Motor neuron (in vitro differentiated cells): ENCODE measurements at places on chromosomes 7 and 10.

DNA sequence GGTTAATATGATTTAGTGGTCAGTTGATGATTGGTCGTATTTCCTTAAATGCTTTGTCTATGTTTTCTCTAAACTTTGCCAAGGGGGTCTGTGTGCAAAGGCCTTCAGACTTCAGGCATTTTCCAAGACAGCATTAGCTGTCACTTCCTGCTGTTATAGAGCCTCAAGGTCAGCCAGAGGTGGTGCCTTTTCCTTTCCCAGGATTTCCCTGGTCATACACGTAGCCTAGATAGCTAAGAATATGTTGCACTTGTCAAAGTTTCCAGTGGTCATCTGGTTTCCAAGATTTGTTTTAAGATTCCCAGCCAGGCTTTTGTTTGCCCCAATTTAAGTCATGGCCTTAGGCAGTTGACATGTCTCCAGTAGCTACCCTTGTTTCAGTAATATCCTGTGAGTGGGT, 133.2 kb upstream of the IGFBP3 start:
- ATAC-seq = no peak

GRCh38 chr7:37320140-37320847, 128.4 kb downstream of the ELMO1 start:
- ATAC-seq = peak; percentile 53

DNA sequence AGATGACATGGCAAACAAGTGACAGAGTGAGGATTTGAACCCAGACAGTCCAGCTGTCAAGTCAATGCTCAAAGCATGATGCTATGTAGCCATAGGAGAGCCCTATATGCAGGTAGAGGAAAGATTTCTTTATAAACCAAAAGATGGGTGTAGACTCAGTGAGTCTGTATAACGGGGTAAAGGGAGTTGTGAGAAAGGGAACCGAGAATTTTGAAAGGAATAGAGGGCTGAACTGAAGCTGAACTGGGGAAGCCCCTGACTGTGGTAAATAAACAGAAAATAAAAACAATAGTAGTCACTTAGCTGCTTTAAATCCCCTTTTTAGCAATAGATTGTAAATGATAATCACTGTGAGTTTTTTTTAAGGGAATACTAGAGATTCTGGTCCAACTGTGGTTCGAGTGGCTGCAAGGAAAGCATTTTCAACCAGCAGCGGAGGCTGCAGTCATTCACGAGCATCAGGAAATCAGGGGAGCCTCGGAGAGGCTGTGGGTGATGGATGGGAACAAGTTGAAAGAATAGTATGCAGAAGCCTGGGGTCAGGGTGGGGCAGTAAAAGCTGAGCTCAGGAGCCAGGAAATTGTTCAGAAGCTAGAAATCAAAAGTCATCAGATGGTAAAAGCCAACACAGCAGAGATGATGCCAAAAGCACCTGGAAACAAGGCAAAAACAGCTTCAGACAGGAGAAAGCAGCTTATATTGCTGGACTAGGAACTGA, 393.5 kb downstream of the GFRA1 start:
- ATAC-seq = no peak

DNA sequence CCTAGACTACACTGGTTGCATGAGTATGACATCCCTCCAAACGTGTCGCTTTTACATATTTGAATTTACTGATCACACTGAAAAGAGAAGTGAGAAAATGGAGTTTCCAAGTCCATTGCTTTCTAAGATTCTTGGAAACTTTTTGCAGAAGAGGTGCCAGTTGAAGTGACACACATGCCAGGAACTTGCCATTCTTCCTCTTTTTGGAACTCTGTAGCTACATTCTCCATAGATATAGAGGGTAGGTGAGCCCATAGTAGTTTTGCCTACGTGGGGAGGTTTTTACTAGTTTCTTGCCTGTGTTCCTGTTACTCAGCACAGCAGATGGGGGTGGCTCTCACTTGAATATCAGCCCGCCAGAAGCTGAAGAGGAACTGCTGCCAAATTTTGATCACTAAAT, 286.6 kb upstream of the NRP1 start:
- no peak for ATAC-seq

- ATAC-seq = no peak
Measured at GRCh38 chr10:116158036-116158435, 115.0 kb downstream of the GFRA1 start.

DNA sequence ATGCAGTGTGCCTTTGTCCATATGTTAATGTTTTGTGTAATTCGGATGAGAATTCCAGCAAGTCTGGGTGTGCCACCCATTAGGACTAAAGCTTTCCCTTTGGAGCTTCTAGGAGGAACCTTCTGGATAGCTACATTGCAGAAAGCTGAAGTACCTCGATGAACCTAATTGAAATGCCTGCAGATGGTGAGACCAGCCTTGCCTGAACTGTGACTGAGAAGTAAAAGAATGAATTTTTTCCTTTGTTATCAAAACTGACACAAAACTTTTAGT, 31.1 kb upstream of the FBXW4 start:
- peak; percentile 93 for ATAC-seq

GRCh38 chr7:151455690-151456089, 15.7 kb upstream of the CRYGN start:
- ATAC-seq = no peak

GRCh38 chr7:155489862-155490696, 32.1 kb downstream of the EN2 start:
- peak; percentile 72 for ATAC-seq

DNA sequence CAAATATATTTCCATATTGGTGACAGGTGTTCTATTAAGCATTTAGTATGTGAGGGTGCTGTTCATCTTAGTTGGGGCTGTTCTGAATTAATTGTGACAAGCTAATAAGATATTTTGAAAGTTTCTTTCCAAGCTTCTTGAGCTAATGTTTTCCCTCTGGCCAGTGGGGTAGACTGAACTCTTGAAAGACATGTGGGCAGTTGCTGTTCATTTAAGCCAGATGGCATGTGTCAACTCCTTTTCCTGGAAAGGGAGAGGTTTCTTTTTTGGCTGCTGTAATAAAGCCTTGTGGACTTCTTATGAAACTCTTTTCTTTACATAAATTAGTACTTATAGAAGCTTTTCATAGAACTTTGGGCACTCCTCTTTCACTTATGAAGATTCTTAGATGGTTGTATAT, 21.7 kb downstream of the RAB18 start:
- ATAC-seq = peak; percentile 90

DNA sequence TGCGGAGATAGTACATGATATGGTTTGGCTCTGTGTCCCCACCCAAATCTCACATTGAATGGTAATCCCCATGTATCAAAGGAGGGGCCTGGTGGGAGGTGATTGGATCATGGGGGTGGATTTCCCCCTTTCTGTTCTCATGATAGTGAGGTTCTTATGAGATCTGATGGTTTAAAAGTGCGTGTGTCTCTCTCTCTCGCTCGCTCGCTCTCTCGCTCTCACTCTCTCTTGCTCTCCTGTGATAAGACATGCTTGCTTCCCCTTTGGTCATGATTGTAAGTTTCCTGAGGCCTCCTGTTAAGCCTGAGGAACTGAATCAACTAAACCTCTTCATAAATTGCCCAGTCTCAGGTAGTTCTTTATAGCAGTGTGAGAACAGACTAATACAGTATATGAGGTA, 171.9 kb downstream of the NSUN6 start:
- ATAC-seq = no peak

GRCh38 chr7:45071528-45071927, 17.2 kb downstream of the NACAD start:
- ATAC-seq = no peak

DNA sequence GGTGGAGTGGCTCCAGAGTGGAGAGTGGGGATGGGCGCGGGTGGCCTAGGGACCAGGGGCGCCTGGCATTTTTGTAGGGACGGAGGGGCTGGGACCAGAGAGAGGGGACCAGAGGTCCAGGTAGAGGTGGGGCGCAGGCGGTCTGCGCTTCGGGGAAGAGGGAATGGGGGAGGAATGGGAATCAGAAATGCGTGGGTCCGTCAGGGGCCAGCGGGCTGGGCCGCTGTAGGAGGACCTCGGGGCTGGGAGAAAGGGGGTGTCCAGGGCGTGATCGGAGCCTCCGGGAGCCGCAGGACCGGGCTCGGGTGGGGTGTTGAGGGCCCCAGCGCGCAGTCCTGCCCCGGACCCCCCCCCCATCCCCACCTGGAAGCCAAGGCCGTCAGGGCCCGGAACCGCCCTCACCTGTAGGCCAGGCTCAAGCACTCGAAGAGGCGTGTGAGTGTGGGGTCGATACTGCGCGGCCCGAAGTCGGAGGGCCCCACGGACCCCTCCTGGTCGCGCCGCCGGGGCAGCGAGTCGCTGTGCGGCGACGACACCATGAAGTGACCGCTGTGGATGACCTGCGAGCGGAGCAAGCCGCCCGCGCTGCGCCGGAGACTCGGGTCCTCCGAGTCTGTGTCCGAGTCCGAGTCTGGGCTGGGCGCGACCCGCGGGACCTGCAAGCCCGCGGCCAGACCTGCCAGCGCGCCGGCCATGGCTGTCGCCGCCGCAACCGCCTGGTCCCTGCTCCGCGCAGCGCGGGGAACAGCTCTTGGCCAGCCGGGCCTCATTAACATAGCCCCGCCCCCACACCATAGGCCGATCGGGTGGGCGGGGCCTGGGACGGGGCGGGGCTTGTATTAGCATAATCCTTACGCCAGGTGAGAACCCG, at the start of gene MLXIPL:
Gene MLXIPL (minus strand): TSS at position 725 of the 871 bp plus-strand sequence. CDS start 30 bp downstream, at position 695.
- ATAC-seq = peak; percentile 96

- no peak for ATAC-seq
Measured at GRCh38 chr7:14414274-14414986, 425.0 kb upstream of the ETV1 start.

GRCh38 chr10:22625516-22626290, 88.7 kb downstream of the PIP4K2A start:
- ATAC-seq = no peak

DNA sequence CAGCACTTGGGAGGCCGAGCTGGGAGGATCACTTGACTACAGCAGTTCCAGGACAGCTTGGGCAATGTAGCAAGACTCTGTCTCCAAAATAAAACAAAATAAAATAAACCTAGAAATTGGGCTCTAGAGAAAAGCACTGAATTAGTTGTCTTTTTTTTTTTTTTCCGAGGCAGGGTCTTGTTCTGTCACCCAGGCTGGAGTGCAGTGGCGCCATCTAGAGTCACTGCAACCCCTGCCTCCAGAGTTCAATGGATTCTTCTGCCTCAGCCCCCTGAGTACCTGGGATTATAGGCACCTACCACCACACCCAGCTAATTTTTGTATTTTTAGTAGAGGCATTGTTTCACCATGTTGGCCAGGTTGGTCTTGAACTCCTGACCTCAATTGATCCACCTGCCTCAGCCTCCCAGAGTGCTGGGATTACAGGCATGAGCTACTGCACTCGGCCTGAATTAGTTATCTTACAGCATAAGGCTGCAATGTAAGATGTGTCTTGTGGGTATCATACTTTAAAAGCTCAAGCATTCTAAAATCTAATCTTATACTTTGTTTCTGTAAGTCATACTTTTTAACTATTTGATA, 12.8 kb downstream of the MEIG1 start:
- ATAC-seq = peak; percentile 63

- ATAC-seq = no peak
Measured at GRCh38 chr7:41882745-41883420, 180.0 kb upstream of the INHBA start.

GRCh38 chr10:52232561-52233350, 81.3 kb upstream of the DKK1 start:
- no peak for ATAC-seq
